Cerebellar nuclear complex (tissue), 1 donor: ENCODE measurements at places on chromosomes 12 and 14.

GRCh38 chr14:71001742-71002141 is 94.5 kb downstream of the PCNX1 start:
- no peak for DNase-seq

DNA sequence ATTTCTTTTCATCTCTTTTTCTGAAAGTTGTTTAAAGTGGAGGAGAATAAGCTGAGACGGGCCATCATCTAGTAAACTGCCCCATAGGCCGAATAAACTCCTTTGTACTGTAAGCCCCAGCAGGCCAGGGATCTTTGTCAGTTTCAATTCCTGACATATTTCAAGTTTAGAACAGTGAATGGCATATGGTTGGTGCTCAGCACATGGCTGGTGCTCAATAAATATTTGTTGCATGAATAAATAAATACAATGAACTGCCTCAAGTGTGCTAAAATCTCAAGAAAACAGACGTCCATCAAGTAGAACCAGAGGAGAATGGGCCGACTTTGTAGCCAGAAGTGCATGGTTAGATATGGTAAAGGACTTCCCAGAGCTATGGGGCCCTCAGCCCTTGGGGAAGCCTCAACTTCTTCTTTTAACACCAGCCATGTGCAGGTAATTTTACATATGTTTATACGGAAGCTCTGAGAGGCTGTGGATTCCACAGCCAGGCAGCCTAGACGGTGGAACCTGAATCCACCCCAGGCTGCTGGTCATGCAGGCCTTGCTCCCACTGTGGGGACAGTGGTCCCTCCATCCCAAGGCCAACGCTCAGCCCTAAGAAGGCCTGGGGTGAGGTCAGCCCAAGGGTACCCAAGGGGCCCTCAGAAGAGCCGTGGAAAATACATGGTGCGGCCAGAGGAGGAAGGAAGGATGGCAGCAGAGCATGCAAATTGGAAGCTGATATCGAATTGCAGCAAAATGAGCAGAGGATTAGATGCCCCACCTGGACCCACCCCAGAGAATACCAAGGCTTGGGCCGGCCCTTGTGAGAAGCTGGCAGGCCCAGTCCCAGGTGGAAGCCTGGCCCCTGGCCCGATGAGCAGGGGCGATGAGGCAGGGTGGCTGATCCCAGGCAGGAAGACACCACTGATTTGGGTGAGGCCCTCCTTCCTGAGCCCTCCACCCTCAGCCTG is 8.7 kb upstream of the AQP2 start:
- DNase-seq = no peak

- no peak for DNase-seq
Observed at GRCh38 chr12:21852251-21852650, 77.7 kb upstream of the KCNJ8 start.

DNA sequence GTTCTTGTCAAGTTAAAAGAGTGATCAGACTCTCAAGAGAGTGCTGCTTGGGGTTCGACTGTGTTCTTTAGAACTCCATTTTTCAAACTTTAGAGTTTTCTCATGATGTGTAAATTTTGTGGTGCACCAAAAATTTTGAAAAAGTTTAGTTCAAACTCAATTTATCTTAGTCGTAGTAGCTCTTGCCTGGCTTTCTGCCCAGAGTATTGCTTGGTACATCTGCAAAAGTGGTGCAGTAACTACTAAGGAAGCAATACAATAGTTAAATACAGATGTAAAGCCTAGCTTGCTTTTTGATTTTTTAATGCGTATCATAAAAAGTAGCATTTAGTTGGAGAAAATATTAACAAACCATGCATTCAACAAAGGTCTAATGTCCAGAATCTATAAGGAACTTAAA is 9.5 kb upstream of the CCDC91 start:
- DNase-seq = no peak

GRCh38 chr12:112965643-112966042 is 12.7 kb upstream of the OAS2 start:
- DNase-seq = no peak

GRCh38 chr14:54312166-54312801 is 84.5 kb upstream of the CDKN3 start:
- no peak for DNase-seq

DNA sequence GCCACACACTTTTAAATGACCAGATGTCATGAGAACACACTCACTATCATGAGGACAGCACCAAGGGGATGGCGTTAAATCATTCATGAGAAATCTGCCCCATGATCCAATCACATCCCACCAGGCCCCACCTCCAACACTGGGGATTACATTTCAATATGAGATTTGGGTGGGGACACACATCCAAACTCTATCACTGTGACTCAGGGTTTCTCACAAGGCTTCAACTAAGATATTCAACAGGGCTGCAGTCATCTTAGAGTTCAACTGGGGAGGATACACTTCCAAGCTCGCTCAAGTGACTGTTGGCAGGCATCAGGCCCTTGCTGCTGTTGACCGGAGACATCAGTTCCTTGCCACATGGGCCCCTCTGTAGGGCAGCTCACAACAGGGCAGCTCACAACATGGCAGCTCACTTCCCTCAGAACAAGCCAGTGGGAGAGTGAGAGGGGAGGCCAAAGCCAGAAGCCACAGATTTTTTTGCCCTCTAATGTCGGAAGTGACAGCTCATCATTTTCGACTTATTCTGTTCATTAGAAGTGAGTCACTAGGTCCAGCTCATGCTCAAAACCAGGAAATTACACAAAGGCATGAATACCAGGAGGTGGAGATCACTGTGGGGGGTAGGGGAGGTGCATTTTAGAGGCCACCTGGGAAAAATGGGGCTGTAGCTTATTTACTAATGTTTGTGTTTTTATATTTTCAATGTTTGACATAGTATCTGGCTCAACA is 50.8 kb upstream of the PTHLH start:
- DNase-seq = no peak

DNA sequence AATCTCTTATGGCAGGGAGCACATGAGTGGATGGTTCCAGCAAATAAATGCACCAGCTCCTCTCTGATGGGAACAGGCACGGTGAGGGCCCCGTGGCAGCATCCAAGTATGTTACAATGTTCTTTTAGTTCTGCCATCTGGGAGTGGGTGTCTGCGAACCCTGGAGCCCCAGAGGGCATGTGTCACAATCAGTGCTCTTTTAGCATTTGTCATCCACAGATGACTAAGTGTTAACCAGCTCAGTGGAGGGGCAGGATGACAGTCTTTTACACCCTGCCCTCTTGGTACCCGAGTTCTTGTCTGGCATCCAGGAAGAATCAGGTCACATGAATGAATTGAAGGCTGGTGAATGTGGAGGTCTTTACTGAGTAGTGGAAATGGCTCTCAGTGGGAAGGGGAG is 560.4 kb upstream of the FLRT2 start:
- no peak for DNase-seq

- DNase-seq = no peak
Observed at GRCh38 chr12:109489016-109489954, 11.9 kb downstream of the UBE3B start.

- no peak for DNase-seq
Observed at GRCh38 chr14:20501346-20501745, 4.0 kb upstream of the RNASE10 start.

- DNase-seq = no peak
Observed at GRCh38 chr12:62264706-62265105, 4.5 kb downstream of the USP15 start.

DNA sequence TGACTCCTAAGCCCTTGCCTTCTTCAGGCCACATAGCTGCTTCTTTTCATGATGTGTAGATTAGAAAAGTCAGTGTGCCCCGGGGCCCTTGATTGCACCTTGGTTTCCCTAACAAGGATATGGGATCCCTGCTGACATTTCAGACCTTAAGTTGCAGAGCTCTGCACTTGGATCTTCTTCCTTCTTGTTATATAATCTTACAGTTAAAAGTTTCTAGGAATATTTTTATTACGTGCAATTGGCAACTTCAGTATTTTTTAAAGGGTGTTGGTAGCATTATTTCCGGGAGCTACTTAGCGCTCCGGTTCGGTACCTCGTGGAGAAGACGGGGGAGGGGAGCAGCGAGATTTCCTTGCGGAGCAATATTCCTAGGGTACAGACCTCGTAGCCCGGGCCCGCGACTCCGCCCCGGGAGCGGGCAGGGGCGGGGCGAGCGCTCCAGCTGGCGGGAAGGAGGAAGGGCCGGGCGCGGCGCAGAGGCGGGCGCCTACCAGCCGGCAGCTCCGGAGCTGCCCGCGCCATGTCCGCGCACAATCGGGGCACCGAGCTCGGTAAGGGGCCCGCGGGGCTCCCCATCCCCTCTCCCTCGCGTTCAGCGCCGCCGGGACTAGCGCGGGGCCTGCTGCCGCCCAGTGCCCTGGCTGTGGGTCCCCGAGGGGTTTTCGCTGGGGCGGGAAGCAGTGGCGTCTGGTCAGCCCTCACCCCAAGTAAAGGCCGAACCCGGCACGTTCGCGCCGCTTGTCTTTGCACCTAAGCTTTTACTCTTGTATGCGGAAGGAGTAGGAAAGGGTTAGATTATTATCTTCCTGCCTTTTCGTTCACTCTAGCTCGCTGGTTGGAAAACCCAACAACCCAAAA is at the start of gene DERA:
Gene DERA, plus strand, starts transcription at position 469 of the 858 bp plus-strand sequence. Its CDS starts 52 bp downstream, at position 521.
- DNase-seq = peak; percentile 20

DNA sequence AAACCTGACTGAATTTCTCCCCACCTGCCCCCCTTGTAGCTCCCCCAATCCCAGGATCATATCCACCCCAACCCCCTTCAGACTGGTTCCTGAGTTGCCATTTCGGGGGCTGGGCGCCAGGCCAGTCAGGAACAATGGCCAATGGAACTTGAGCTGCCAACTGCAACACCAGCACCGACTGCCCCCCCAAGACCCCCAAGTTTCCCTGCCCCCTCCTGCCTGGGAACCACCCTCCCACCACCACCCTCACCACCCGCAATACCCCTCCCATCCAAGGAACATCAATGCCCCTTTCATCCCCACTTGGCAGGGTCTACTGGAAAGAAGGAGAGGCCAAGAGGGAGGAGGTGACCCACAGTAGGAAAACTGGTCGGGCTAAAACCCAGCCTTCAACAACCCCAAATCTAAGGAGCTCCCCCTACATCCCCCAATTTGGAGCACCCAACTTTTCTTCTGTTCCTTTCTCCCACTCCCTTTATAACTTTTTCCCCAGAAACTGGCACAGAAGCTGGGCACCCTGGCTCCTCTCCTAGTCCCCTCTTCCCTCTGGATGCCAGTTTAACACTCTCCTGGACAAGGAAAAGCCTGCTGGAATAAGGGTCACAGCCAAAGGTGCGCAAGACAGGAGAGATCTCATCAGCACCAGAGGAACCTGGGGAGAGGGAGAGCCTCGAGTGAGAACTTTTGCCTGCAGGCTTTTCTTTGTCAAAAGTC is 1.6 kb upstream of the NDRG2 start:
- DNase-seq = no peak

GRCh38 chr12:3529281-3529680 is 38.3 kb downstream of the PRMT8 start:
- DNase-seq = no peak

GRCh38 chr14:68687746-68688145 is 105.1 kb downstream of the ZFP36L1 start:
- DNase-seq = no peak

DNA sequence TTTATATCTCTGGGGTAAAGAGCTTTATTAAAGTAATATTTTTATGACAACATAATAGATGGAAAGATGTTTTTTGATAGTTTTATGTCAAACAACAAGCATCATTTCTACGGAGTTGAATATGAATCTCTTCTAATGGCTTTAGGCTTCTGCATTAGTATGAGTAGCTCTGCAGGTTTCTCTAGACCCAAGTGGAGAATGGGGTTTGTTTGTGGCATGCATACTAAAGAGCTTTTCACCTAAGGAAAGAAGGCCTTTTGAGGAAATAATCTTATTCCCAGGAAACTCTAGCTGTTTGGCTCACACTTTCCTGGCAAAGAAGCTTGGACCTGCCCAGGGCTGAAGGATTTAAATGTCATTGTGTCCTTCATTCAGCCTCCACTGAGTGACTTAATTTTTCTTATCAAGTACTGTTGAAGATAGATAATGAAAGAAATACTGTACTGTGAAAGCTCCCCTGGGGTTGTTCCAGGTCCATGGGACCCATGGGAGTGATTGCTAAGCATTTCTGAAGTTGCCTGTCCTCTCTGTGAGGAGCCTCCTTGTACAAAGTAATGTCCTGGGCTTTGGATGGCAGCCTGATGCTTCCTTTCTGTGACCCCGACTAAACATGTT is 469.3 kb downstream of the LRIG3 start:
- no peak for DNase-seq

DNA sequence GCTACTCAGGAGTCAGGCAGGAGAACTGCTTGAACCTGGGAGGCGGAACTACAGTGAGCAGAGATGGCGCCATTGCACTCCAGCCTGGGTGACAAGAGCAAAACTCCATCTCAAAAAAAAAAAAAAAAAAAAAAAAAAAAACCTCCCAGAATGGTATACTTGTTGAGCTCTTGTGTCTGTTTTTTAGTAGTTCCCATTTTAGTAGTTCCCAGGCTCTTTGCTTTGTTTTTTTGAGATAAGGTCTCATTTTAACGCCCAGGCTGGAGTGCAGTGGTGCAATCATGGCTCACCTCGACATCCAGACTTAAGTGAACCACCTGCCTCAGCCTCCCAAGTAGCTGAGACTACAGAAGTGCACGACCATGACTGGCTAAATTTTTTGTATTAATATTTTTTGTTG is 13.4 kb downstream of the ATXN2 start:
- DNase-seq = no peak
